ENCODE measurements at places on chromosomes 16 and 17.

DNA sequence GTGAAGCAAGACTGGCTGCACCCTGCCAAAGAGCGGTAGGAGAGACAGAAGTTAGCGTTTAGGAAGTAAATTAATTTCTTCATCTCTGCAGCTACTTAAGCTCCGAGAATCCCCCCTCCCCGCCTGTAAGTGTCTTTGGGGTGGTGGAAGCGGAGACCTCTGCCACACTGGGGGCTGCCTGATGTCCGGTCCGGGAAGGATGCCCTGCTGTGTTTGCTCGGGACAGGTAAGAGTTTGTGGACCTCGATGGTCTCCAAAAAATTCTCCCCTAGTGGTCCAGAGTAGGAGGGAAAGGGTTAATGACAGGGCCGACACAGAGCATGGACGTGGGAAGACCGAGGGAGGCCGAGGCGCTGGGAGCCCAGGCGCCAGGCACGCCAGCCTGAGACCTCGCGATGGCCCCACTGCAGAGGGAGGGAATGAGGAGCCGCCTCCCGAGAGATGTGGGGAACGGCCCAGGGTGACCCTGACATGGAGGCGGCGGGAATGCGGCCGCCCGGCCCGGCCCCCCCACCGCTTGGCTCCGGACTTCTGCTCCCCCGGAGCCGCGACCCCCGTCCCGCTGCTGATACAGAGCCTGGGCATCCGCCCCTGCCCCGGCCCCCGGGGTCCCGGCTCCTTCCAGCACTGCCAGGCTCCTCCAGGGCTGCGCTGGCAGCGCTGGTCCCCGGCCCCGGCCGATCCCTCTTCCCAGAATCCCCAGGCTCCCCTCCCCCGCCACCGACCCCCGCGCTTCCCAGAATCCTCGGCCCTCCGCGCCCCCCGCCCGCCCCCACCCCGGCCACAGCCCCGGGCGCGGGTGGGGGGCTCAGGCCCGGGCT lies 680 bp downstream of the ZNF629 start:
- peak; percentile 40 for DNase-seq

GRCh38 chr16:678209-678857 lies 1.9 kb upstream of the STUB1 start:
- peak; percentile 55 for DNase-seq

DNA sequence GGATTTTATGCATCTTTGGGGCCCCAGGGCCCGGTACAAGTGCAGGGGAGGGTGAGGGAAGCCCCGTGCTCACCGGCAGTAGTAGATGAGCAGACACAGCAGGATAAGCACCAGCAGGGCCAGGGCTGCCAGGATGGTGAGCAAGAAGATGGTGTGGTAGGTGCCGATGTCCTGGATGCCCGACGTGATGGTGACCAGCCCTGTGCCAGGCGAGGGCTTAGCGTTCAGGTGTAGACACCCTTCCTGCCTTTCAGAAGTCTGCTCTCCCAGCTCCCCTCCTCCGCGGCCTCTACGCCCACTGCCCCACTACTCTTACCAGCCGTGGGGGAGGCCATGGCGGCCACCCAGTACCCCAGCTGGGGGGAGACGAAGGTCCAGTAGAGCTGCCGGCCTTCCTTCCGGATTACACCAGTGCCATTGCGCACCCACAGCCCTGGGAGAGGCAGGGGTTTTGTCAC lies 8.0 kb downstream of the FAM171A2 start:
- DNase-seq, result no peak

GRCh38 chr16:48852951-48853350 lies 243.0 kb upstream of the N4BP1 start:
- no peak for DNase-seq

- DNase-seq, result peak; percentile 97
Measured at GRCh38 chr16:67561824-67562525, 351 bp upstream of the CTCF start.

- no peak for DNase-seq
Measured at GRCh38 chr17:1495265-1495989, 2.9 kb upstream of the MYO1C start.

DNA sequence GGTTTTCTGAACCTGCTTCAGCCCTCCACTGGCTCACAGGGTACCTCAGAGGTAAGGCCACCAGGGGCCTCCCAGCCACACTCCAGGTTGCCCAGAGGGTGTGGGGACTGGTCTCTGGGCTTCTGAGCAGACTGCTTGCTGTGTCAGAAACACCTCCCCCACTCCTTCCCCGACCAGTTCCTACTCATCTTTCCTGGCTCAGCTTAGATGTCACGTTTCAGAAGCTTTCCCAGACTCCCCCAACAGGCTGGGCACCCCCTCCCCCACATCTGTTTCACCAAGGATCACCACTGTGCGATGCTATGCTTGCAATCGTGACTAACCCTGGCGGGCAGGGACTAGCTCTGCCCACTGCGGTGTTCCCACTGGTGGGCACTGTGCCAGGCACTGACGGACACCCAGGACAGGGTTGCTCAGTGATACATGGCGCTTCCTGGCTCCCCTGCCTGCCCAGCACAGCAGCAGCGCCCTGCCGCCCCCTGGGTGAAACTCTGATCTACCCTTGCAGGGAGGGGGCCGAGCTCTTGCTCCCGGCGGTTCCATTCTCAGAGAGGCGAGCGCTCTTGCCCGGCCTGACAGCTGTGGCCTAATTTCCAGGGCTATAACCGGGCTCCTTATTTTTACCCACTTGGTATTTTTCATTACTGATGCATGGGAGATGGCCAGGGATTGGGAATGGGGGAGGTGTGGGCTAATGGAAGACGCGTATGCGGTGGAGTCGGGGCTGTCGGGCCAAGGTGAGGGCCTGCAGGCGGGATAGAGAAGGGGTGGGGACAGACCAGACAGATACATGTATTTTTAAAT lies 29.4 kb upstream of the MTSS2 start:
- no peak for DNase-seq

DNA sequence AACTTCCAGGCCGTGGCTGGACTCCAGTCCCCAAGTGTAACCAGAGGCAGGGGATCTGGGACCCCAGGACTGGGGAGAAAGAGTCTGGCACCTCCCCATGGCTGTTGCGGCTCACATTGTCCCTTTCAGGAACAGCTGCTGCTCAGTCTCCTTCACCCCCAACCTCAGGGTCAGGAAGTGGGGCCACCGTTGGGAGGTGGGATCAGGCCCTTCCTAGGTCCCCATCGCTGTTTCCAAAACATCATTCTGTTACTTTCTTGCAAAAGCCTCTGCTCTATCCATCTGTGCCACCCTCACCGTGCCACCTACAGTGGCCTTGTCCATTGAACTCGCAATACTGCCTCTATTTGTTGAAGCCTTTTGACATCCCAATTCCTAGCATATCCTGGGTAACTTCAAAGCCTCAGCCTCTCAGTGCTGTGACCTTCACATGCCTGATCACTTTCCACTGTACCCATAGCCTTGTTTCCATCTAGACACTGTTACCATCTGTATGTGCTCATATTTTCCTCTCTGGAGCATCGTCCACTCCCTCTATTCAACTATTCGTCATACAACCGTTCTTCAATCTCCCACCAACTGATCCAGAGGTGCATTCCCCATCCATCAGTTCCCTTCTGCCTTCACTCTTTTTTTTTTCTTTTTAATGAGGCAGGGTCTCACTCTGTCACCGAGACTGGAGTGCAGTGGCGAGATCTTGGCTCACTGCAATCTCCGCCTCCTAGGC lies 15.0 kb upstream of the SRCIN1 start:
- no peak for DNase-seq

DNA sequence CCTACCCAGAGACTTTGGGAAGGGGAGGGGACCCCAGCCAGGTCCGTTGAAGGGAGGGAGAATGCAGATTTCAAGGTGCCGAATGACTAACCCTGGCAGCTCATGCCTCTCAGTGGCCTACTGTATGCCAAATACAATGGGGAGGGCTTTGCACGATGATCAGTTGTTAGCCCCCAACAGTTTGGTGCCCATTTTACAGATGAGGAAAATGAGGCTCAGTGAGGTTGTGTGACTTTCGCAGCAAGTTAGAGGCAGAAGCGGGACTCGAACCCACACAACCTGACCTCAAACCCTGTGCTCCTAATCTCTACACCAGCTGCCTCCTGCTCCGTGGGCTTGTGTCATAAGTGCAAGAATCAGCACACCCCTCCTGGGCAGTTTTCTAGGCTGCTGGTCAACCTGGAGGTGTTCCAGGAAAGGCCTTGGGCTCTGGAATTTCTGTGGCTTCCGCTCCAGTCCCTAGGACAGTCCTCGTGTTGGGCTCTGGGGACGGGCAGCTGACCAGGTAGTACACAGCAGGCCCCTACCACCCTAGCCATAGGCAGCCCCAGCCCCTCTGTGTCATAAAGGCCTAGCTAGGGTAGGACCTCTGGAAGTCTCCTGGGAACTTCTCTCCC lies 11.9 kb upstream of the NAGPA start:
- no peak for DNase-seq

DNA sequence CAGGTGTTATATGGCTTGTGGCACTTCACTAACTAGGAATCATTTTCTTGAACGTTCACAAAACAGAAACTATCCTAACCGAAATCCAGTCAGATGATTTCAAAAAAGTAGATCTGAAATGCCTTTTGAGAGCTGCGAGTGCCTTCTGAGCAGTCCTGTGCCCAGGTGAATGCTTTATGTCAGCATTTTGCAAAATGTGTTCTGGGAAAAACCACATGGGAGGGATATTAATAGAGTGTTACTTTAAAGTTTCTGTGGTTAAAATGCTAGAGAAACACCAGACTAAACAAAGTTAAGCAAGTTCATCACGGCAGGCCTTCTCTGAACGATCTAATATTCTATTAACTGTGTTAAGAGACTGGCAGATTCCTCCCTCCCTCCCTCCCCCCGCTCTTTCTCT lies 15.8 kb upstream of the RGS9 start:
- no peak for DNase-seq

DNA sequence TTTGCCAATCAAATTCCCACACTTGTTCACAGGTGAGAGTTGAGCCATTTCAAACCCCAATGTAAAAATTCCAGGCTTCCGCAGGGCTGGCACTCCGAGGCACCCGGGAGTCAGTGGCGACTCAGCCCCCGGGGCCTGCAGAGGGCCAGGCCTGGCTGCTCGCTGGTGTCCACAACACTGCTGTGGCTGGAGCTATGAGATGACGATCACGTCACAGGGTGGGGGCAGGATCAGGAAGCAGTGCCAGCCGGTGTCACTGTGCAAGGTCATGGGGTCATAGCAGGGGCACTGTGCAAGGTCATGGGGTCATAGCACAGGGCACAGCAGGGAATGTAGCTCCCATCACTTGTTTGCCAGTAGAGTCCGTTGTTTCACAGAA lies 7.8 kb downstream of the VPS4A start:
- DNase-seq, result no peak

DNA sequence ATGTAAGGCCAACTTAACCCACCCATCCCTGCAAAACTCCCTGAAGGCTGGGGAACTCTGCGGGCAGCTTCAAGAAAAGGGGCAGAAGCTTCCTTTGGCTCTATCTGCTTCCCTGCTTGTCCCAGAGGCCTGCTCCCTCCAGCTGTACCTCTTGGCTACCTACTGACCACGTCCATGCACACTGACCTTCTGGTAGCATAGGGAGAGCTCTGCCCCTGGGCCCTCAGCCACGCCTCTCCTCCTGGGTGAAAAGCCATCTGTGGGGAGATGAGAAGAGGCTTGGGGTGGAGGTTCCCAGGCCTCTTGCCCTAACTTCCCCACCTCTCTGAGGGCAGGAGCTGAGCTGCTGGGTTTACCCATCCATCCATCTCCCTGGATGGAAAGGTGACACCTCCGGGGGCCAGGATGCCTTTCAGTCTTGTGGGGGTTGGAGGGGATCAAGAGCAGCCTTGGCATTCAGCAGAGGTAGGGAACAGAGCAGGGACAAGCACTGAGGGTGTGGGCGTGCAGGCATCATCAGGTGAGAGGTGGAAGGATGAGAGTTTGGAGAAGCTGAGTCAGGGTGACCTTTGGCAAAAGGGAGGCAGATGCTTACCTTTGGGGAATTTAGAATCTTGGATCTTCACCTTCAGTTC lies 23.4 kb upstream of the MFSD6L start:
- no peak for DNase-seq

- no peak for DNase-seq
Measured at GRCh38 chr17:11986179-11986941, 10.9 kb downstream of the ZNF18 start.

GRCh38 chr17:38710985-38711384 lies 5.9 kb downstream of the MLLT6 start:
- DNase-seq, result no peak

DNA sequence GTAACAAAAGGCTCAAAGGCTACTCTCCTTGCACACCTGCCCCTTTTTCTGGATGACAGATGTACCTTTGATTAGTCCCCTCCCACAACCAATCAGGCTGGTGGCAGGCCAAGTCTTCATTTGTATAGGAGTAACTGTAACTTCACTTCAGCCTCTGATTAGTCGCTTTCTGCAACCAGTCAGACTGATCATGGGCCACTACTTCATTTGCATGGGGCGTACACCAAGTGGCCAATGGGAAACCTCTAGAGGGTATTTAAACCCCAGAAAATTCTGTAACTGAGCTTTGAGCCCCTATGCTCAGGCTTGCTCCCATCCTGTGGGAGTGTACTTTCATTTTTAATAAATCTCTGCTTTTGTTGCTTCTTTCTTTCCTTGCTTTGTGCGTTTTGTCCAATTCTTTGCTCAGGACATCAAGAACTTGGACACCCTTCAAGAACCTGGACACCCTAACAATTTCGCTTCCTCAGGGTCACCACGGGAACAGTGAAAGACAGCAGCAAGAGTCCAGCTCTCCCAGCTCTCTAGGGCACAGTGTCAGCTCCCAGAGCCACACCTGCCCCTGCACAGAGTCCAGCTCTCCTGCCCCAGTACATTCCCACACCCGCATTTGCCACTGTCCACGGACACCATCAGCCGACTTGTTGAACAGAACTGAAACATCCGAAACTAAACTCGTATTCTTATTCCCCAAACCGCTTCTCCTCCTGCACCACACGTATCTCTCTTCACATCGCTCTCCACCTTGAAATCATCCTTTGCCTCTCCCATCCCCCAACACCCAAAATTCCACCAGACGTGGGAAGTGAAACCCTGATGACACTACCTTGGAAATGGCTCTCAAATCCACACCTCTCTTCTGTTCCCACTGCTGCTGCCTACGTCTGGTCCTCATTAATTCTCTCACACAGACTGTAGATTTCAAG lies 53.4 kb downstream of the ABCC12 start:
- DNase-seq, result no peak

DNA sequence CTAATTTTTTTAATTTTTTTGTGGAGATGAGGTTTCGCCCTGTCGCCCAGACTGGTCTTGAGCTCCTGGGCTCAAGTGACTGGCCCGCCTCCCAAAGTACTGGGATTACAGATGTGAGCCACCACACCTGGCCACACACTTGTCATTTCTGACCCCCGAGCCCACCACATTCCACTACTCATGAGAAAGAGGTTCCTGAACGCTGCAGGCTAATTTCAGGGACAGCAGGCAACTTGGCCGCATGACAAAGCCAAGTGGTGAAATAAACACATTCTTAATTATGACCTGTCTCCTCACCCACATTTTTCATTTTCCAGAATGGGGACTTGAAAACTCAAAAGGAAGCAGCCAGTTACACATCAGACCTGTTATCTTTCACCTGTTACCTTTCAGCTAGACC lies 114.5 kb downstream of the ABCC6 start:
- DNase-seq, result no peak

DNA sequence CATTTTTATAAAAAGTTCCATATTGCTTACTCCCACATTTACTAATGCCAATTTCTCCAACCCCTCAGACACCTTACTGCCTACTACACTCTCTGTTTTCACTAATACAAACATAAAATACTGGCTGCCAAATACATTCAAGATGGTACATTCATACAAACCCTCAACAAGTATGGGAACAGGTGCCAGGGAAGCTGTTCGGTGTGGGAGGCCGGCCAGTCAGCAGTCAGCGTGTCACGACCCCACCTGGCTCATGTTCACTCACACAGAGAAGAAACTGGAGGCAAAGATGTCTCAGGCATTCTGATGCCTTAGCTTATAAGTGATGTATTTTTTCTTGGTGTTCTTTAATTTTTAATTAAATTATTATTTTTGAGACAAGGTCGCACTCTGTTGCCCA lies 42.4 kb upstream of the TRAP1 start:
- DNase-seq, result no peak
